ENCODE measurements at places on chromosomes 2 and 18.

- no peak for DNase-seq
Observed at GRCh38 chr2:53753041-53753440, 14.6 kb upstream of the CHAC2 start.

DNA sequence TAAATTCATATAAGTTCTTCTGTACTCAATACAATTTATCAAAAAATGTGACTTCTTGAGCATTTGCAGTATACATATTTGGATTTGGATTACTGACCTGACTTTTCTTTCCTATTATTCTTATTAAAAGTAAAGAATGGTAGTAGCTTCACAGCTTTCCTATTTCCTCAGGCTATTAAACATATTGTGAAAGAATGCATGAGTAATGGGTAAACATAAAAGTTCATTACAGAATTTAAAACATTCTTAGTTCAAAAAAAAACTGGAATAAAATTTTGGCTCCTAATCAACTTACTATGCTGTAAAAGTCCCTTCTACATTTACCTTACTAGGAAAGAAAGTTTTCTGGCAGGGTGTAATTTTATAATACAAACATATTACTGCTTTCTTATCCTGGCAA lies 27.3 kb upstream of the C2orf66 start:
- DNase-seq = peak; percentile 75

- no peak for DNase-seq
Observed at GRCh38 chr2:33167622-33168245, 221.0 kb downstream of the LTBP1 start.

GRCh38 chr2:95539290-95539689 lies 52.5 kb upstream of the TRIM43 start:
- no peak for DNase-seq

DNA sequence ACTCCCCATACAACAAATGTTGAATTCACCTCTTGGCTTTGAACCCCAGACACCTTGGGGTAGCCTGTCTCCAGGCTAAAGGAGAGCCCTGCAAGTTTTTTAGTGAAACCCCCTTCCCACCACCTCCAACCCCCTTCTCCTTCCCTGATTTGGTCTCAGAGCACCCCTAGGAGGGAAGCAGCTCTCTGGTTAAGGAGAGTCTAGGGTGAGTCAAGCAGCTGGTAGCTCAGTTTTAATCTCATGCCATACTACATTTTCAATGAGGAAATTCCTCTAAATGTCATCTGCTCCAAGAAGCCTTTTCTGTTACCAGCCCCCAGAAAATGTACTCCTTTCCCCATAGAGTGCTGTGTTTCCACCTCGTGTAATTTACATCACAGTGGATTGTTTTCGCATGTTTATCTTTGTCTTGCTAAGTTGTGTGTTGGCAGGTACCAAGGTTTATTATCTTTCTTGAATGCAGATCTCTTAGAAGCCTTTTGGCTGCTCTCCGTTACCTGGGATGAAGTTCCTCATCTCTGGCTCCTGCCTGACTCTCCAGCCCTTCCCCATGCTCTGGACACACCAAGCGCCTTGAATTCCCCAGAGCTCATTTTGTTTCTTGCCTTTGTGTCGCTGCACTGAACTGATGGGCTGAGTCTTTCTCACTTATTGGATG lies 82.2 kb downstream of the ASAP2 start:
- DNase-seq = peak; percentile 41

DNA sequence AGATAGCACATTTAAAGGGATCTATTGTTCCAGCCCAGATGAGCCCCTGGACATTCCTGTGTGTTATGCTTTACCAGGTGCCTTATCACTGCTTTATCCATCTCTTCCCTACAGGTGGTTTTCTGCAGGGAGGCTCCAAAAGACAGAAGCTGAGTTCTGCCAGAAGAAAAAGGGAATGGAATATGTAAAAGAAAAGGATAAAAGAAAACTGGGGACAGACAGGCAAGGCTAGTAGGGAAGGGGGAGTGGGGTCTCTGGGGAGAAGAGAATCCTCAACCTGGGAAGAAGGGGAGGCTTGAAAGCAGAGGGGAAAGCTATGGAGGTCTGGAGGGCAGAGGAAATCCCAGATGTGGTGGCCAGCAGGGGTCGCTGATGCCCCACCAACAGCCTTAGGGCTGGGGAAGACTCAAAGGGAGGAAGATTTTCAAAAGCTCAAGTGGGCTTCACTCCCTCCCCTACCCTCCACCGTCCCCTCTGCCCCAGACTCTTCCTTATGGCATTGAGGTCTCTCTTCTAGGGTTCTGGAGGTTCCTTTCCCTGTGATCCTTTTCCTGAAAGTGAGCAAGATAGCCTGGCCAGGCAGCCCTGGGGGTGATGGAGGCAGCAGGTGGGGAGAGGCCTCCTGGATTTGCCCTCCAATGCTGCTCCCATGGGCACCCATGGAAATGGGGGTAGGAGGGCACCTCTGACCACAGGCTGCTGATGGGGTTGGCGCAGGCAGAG lies 178.1 kb upstream of the PKDCC start:
- DNase-seq = peak; percentile 30

DNA sequence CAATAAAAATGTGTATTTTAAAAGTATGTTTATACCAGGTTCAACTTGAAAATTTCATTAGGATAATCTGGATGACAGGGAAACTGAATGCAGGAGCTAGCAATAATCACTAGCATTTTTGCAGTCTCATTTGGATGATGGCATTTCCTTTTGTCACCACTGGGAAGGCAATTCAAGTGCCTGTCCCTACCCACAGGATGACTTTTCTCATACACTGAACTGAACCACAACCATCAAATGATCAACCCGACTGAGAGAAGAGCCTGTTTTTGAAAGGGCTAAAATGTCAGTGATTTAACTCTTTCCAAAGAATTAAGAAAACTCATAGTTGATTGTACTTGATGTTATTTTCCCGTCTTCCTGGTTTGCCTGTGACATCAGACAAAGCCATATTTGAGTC lies 115.0 kb downstream of the FAM124B start:
- no peak for DNase-seq

DNA sequence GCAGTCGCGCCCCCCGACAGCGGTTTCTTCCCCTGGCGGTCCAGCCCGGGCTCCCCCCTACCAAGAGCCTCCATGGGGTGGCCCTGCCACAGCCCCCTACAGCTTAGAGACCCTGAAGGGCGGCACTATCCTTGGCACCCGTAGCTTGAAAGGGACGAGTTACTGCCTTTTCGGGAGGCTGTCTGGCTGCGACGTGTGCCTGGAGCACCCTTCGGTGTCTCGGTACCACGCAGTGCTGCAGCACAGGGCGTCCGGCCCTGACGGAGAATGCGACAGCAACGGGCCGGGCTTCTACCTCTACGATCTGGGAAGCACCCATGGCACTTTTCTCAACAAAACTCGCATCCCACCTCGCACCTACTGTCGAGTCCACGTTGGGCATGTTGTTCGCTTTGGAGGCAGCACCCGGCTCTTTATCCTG lies 475 bp downstream of the SLC4A1AP start:
- no peak for DNase-seq

- DNase-seq = no peak
Observed at GRCh38 chr2:239020541-239021041, 172.7 kb downstream of the TWIST2 start.

- DNase-seq = no peak
Observed at GRCh38 chr2:24708537-24709152, 84.5 kb downstream of the PTRHD1 start.

- DNase-seq = no peak
Observed at GRCh38 chr2:235564884-235565530, 71.2 kb downstream of the AGAP1 start.

GRCh38 chr2:11348209-11348749 lies 3.8 kb upstream of the ROCK2 start:
- DNase-seq = peak; percentile 27

- no peak for DNase-seq
Observed at GRCh38 chr2:157911246-157911645, 35.1 kb upstream of the ACVR1 start.

GRCh38 chr2:239303711-239304532 lies 96.9 kb downstream of the HDAC4 start:
- DNase-seq = no peak

GRCh38 chr2:26423750-26424149 lies 22.0 kb downstream of the DRC1 start:
- DNase-seq = no peak

DNA sequence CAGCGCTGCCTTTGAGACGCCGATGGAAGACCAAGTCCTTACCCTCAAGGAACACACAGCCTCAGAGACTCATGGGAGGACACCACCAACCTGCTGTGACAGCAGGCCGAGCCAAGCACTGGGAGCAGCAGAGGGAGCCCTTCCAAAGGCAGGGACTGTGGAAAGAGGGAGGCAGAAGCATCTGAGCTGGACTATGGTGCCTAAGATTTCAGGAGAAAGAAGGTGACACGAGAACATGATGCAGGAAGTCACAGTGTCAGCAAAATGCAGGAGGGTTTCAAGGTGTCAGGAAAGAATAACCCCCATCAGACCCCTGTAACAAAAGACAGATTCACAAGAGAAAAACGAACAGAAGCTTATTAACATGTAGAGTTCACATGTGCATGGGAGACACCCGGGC lies 24.2 kb upstream of the COX7A2L start:
- peak; percentile 12 for DNase-seq

DNA sequence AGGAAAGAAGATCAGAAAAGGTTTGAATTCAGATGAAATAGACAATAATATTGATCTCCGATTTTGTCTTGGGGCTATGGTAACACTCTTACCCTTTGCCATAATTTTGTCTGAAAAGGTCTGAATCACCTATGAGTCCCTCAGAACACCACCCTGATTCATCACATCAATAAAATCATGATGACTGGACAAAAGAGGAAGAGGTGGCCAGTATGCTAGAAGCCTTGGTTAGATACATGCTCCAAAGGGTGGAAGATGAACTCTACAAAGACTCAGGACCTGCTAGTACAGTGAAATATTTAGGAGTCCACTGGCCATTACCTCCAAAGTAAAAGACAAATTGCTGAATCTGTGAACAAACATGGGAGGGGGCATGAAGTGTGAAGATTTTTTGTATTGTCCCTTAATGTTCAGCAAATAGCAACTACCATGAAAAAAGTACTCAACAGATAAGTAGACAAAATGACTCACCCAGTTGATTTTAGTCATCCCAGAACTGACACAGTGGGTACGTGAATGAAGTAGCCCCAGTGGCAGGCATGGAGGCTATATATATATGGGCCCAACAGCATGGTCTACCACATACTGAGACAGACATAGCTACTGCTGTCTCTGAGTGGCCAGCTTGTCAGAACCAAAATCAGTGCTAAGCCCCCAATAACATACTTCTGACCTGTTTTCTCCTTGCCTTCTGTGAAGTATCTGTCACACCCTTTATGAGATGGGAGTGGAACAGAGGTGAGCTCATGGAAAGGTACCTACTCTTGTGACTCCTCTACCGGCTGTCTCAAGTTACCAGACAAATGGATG lies 36.5 kb upstream of the GLS start:
- peak; percentile 82 for DNase-seq

- DNase-seq = no peak
Observed at GRCh38 chr18:74278058-74278457, 13.7 kb downstream of the CYB5A start.

DNA sequence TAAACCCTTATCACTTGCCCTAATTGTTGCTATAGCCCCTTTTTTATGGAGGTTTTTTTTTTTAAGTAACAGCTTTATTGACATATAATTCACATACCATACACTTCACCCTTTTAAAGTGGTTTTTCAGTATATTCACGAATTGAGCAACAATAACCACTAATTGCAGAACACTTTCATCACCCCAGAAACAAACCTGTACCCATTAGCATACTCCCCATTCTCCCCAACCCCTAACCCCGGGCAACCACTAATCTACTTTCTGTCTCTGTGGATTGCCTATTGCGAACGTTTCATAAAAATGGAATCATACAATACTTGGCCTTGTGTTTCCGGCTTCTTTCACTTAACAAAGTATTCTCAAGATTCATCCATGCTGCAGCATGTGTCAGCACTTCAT lies 213.6 kb downstream of the ATAD2B start:
- DNase-seq = no peak

- DNase-seq = no peak
Observed at GRCh38 chr2:61948661-61949457, 43.4 kb downstream of the COMMD1 start.

DNA sequence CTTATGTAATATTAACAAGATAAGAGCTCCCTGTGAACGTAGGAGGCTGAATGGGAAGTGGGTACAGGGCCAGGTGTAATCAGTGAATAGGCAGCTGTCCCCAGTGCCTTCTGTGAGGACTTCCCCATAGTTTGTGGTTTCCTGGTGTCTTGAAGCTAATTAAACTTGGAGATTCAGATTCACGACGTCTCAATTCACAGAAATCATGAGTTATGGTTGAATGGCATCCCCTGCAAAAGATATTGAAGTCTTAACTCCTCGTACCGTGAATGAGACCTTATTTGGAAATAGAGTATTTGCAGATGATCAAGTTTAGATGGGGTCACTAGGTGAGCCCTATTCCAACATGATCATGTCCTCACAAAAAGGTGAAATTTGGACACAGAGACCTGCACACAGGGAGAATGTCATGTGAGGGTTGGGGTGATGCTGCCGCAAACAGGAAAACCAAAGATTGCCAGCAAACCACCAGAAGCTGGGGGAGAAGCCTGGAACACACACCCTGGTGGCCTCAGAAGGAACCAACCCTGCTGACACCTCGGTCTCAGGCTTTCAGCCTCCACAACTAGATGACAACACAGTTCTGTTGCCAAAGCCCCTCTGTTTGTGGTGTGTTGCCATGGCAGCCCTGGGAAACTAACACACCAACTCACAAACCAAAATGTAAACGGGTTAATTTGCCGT lies 13.2 kb downstream of the ARL4C start:
- DNase-seq = peak; percentile 33

DNA sequence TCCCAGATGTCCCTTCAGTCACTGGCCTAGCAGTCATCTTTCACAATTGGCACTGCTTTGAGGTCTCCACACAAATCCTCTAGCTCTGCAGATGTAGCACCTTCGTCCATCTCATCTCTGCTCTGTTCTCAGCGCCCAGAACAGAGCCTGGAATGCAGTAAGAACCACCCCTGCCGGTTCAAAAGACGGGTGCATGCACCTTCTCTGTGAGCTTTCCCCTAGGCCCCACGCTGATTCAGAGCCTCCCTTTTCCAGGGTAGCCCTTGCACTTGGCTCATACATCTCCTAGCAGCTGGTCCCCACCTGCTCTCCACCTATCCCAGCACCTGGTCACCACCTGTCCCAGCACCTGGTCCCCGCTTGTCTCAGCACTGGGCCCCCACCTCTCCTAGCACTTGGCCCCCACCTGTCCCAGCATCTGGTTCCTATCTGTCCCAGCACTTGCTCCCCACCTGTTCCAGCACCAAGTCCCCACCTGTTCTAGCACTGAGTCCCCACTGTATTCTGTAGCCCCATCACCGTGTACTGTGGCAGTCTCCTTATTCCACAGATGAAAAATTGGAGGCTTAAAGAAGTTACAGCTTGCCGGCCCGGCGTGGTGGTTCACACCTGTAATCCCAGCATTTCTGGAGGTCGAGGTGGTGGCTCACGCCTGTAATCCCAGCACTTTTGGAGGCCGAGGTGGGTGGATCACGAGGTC lies 4.7 kb upstream of the KCNF1 start:
- no peak for DNase-seq

GRCh38 chr2:49154140-49154539 lies at the start of gene FSHR:
TSS of gene FSHR (minus strand) at chr2:49154515. CDS start at chr2:49154417, 98 bp downstream.
- DNase-seq = no peak

GRCh38 chr2:171334171-171334570 lies 99.6 kb downstream of the METTL8 start:
- peak; percentile 19 for DNase-seq

- no peak for DNase-seq
Observed at GRCh38 chr18:60372132-60372531, 443 bp downstream of the MC4R start.

- no peak for DNase-seq
Observed at GRCh38 chr18:58554404-58554803, 74.5 kb downstream of the ALPK2 start.

GRCh38 chr2:233845301-233846060 lies 8.9 kb downstream of the HJURP start:
- DNase-seq = no peak

- no peak for DNase-seq
Observed at GRCh38 chr2:198452327-198452726, 647.9 kb downstream of the PLCL1 start.
